ENCODE measurements at places on chromosomes 5 and 9.

DNA sequence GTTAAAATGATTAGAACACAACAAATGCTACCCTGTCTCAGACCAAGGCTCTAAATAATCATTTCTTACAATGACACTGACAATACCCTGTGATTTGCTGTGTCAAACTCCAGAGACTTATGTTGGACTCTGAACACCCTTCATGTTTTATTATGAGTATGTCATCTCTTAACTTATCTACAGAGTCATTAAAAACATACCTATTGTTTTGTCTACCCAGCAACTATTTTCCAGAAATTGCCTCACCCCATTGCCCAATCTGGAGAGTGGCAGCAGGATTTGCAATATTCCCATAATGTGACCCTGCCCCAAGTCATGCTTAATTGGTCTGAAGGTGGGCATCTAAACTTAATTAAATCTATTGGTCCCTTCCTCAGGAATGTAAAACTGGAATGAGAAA is 23.0 kb upstream of the KIF2A start:
- DNase-seq, result no peak

DNA sequence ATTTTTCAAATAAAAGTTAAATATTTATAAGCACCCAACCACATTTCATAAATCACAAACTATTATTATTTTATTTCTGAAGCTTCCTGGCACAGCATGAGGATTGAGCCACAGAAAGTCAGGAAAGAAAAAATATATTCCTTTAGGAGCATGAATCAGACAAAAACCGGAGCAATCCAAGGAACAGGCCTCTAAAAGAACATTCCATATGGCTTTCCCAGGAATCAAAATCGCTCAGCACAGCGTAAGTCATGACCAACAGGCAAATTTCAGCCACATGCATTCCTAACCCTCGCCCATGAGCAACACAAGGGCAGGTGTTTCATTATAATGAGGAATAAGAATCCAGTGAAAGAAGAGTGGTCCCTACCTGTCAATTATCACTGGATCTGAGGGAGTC is 26.7 kb downstream of the EBF1 start:
- DNase-seq, result no peak

GRCh38 chr9:105129731-105130130 is 114.7 kb upstream of the SLC44A1 start:
- DNase-seq, result no peak

- DNase-seq, result no peak
Observed at GRCh38 chr5:133354323-133355185, 257.8 kb downstream of the FSTL4 start.

GRCh38 chr5:53643445-53643844 is 83.0 kb downstream of the NDUFS4 start:
- no peak for DNase-seq

DNA sequence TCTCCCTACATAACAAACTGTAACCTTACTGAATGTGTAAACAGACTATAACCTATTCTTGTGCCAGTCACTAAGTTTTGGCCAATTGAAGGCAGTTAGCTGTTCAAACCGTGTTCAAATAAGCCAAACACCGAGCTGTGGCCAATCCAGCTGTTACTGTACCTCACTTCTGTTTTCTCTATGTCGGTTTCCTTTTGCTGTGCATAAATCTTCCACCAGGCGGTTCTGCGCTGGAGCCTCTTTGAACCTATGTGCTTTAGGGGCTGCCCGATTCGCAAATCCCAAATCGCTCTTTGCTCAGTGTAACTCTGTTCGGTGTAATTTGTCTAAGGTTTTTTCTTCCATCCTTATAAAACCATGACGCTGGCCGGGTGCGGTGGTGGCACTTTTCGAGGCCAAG is 31.8 kb downstream of the F2R start:
- DNase-seq, result no peak

DNA sequence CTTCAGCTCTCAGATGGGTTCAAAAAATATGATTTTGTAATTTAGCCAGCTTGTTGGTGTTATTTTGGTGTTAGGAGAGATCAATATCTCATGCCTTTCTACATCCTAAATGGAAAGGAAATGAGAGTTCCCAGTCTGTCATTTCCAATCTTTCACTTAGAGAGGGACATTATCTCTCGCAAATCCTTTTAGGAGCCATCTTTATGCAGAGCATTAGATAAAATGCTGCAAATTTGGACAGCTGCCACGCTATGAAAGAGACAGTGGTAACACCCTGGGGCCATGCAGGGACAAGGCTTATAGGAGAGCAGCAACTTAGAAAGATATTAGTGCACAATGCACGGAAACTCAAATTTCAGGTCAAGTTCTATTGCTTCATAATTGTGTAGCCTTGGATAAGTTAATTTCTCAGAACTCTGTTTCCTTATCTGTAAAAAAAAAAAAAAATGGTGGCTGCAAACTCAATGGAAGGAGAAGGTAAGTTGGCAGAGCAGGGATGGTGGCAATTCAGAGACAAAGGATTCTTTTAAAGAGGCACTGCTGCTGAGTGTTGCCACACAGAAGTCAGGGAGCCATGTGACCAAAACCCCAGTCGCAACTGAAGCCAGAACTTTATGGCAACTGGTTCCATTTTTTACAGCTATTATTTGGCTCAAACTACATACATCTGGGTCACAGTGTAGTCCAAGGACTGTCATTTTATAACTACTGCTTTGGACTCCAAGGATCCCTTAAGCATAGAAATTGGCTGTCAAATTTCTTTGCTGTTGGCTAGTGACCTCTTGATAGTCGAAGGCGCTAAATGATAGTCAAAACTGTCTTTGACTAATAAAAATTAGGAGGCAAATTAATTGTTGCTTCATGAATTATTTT is 210.2 kb downstream of the FRMD3 start:
- DNase-seq, result no peak

DNA sequence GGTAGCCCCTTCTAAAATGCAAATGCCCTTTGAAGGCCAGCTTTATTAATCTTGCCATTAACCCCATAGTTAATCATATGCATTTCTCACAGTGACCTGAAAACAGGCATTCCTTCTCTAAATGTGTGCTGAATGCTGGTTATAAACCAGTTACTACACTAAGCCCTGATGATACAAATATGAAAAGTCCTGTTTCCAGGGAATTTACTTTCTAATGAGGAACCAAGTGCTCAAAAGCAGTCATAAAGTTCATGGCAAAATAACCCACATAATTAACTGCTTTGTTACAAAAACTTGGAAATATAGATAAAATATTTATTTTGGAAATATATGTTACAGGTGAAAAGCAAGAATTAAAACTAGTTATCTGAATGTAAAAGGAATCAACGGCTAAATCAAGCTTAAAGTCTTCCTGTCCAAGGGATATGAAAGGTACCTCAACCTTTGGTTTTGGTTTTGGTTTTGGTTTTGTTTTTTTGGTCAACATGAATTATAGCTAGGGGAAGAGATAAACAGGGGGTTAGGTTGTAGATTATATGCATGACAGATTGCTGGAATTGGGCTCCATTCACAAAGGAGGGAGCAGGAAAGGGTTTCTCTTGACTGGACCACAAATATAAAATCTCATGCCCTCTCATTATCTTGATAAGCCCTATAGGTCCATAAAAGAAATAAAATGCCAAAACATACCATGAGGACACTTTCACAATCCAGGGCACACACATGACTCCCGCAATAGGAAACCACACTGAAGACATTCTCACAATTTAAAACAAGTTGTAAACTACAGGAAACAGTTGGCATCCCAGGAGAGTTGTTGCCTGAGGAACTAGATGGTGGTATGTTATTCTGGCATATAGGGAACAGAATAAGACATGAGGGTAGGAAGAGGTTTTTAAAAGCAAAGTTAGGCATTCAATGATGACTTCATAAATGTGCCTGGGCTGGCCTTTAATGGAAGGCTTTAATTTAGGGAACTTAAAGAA is 46.7 kb upstream of the MACIR start:
- no peak for DNase-seq

- no peak for DNase-seq
Observed at GRCh38 chr9:123481209-123481865, 125.3 kb downstream of the CRB2 start.

DNA sequence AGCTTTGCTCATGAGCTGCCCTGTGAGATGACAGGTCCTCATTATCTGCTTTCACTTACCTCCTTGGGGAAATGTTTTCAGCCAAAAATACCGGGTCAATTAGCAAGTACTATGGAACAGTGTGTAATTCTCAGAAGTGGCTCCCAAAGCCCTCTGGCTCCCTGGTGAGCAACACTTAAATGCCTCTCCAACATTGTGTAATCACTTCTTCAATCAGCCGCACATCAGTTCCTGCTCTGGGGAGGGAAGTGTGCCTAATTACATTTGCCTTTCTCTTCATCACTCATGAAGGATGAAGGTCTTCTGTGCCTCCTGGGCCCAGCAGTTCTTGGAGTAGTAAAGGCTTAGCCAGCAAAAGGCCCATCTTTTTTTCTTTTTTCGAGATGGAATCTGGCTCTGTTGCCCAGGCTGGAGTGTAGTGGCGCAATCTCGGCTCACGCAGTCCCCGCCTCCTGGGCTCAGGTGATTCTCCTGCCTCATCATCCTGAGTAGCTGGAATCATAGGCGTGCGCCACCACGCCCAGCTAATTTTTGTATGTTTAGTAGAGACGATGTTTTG is 23.1 kb downstream of the NIM1K start:
- DNase-seq, result no peak

DNA sequence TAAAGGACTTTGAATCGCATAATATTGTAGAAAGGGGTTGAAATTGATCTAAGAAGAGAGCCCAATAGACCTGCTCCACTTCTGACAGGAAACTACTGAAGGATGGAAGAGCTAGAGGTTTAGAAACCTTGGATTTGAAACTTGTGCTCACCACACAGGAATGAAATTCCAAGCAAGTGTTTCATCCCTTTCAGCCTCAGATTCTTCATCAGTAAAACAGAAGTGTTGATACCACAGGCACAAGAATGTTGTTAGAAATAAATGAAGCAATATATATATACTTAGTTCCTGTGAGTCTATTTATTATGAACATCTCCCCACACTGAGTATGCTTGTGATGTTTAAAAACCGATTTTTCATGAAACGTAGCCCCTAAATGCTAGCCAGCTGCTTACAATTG is 43.8 kb downstream of the PRRC1 start:
- DNase-seq, result no peak

GRCh38 chr5:38011668-38012188 is 171.9 kb upstream of the GDNF start:
- no peak for DNase-seq
